ENCODE measurements at places on chromosomes 6 and 20.

DNA sequence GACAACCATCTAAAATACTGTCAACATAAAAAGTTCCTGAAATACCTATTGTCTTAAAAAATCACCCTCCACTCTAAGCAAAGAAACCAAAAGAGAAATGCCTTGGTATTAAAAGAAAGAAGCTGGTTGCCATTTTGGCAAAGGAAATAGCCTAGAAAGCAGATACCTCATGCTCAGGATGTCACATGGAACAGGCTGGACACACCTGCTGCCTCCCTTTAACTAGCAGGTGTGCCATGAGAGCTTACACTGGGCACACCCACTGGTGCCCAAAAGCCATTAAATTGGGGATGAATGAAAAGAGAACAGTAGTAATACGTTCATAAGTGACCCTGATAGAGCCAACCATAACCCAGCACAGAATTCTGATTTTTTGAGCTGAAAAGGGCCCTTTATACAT lies 1.5 kb downstream of the SLC23A2 start:
- DNase-seq, result no peak

GRCh38 chr6:31582230-31582643 lies at the start of gene LTB:
Gene LTB (minus strand): TSS chr6:31582424. CDS start chr6:31582417, 7 bp downstream.
- no peak for DNase-seq

GRCh38 chr6:96532399-96532798 lies 10.8 kb downstream of the UFL1 start:
- no peak for DNase-seq

GRCh38 chr6:111429571-111429970 lies 53.4 kb downstream of the REV3L start:
- DNase-seq, result no peak

GRCh38 chr6:48979085-48979484 lies 484.0 kb downstream of the MMUT start:
- DNase-seq, result no peak

- no peak for DNase-seq
These were observed 118.9 kb upstream of the CEP162 start for GRCh38 chr6:84346372-84346771.

- no peak for DNase-seq
These were observed 56.4 kb upstream of the F13A1 start for GRCh38 chr6:6376845-6377244.

DNA sequence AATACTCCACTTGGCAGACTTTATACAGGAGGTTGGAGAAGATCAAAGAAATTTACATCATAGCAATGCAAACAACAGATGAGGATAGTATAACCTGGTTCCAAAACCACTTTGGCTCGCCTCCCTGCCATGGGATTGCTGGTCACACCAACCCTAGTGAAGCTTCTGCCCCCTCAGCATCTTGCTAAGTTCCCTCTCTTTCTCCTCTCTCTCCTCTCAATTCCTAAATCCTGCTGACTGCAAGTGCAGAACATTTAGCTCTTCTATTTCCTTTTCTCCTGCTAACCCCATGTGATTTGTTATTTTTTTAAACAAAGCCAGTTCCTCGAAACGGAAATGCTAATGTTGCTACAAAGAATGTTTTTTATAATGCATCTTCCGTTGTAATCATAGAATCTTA lies 50.3 kb upstream of the LY86 start:
- no peak for DNase-seq

DNA sequence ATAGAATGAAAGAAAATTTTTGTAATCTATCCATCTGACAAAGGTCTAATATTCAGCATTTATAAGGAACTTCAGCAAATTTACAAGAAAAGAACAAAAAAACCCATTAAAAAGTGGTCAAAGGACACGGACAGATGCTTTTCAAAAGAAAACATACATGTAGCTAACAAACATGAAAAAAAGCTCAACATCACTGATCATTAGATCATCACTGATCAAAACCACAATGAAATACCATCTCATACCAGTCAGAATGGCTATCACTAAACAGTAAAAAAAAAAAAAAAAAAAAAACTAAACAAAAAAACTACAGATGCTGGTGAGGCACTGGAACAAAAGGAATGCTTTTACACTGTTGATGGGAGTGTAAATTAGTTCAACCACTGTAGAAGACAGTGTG lies 837.1 kb downstream of the EPHA7 start:
- no peak for DNase-seq

DNA sequence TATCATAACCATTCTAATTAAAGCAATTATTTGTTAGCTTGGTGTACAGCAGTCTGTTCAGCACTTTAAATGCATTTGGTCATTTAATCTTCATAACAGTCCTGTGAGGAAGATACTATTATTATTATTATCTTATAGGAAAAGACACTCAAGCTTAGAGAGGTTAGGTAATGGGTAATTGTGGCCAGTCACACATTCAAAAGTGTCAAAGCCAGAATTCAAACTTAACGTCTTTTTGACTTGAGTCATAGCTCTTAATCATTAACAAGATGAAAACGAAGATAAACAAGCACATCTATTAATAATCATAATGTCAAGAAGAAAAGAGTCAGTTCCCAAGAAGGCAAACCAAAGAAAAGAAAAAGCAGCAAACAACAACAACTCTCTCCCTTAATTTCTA lies 251.0 kb downstream of the SYNE1 start:
- no peak for DNase-seq

GRCh38 chr20:40720826-40721225 lies 31.8 kb upstream of the MAFB start:
- no peak for DNase-seq

- DNase-seq, result no peak
These were observed 34.1 kb downstream of the TRMT11 start for GRCh38 chr6:126020305-126021050.

DNA sequence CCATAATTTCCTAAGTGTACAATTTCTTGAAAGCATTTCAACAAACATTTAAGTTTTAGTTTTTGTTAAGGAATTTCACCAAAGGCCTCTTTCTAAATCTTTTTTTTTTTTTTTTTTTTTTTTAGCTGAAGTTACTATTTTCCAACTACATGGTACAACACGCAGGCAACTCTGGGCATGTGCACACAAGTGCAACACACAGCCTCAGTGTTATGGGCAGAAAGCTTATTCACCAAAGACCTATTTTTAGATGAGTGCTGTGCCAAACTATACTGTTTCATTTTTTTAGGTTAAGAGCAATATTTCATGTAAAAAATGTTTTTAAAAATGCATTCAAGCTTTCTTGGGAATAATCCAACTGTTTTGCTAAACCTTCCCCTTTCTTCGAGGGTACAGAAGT lies 42.0 kb upstream of the MAP3K4 start:
- DNase-seq, result no peak

DNA sequence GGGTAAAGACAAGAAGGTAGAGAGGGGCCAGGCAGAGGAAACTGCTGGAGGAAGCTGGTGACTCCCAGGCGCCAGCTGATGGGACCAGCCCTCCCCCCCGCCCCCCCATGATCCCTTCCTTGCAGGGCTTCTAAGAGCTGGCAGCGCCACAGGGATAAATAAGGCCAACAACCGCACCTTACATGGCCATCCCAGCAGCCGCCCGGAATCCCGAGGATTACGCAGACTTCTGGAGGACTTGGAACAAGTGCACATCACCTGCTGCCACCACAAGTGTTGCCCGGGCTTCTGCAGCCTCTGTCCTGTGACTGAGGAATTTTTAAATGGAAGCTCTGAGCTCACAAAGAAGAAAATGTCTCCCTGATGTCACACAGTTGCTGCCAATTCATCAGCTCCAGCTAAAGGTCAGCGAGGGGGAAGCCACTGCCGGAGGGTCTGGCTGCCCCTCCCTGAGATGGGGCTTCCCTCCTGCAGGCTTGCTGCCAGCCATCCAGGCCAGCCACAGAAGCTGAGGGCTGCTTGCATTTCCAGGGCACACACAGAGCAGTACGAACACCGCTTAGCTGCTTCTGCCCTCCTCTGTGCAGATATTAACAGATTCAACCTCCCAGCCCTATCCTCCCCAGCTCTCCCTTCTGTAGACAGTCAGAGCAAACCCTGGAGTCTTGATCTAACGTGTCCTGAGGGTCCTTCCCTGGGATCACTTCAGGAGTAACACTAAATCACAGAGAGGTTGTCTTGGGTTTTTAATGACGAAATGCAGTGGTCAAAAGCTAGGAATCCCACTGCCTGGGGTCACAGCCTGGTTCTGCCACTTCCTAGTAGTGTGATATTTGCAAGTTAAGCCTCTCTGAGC lies 38.6 kb upstream of the PIM1 start:
- DNase-seq, result no peak

- DNase-seq, result no peak
These were observed 43.3 kb upstream of the CLIC5 start for GRCh38 chr6:46058951-46059350.

- no peak for DNase-seq
These were observed 31.4 kb downstream of the AFDN start for GRCh38 chr6:167858086-167858591.

DNA sequence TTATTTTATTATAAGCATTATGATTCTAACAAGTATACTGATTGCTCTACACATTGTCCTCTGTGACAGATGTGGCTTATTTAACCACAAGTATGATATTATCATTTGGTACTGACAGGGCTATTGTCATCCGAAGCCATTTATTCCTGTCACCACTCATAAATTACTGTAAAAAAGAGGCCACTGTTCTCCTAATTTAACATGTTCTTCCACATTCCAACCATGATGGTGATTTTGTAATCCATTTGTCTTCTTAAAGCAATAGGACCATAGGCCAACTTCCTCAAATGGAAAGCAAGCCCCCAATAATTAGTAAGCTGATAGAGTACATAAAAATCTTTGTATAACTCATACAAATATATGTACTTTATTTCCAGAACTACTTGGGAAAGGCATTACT lies 50.6 kb downstream of the FUT9 start:
- DNase-seq, result no peak

DNA sequence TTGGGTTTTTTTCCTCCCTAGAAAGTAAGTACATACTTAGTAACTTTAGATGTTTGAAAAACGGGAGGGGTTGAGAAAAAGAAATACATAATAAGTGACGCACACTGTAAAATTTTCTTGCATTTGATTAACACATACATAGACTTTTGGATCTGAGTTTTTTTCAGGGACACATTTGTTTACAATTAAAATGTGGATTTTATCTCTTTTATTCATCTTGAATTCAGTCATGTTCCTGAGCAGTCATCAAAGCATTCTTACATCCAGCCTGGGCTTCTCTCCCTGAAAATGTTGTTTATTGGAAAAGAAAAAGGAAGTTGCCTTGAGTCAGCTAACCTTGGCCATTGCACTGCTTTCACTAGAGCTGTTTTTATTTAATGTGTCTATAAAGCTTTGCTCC lies 8.7 kb upstream of the RPP40 start:
- no peak for DNase-seq

DNA sequence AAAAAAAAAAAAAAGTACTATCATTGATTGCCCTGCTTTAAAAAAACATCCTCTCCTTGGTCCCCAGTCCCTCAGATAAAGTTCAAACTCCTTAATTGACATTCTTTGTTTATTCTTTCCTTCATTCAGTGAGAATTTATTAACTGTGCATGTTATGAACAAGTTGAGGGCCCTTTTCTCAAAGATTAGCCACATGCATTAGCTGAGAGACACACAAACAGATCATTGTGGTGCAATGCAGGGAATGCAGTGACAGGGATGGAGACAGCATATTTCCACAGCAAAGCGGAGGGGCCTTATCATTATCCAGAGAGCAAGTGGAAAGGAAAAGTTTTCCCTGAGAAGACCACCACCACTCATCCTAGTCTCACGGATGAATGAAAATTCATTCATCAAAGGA lies 21.9 kb upstream of the IPCEF1 start:
- DNase-seq, result no peak

DNA sequence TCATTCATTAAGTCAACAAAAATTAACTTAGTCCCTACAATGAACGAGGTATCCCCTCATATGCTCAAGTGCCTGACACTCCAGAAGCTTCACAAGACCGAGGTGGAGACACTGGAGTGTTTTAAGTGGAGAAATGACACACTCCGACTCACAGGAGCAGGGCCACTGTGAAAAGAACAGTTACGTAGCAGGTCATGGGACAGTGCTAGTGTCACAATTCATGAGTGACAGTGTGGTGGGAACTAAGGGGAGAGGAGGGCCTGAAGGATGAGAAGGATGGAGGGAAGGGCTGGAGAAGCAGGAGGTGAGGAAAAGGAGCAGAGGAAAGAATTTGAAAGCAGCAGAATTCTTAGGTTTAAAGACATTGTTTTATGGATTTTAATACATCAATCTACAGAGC lies 1.3 kb upstream of the HLA-A start:
- DNase-seq, result no peak

GRCh38 chr6:113146878-113147277 lies 710.3 kb upstream of the MARCKS start:
- no peak for DNase-seq

DNA sequence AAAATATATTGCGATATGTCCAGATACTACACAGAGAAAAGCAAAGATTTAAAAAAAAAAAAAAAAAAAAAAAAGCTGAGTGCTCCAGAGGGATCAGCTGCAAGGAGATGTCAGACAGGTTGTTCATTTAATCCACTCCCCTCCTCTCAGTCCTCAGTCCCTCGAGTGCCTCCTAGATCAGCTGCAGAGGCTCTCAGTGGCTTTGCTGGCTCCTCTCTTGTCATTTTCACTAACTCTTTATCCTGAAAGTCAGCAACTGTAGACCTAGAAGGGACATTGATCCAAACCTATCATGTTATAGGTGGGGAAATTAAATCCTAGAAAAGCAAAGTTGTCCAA lies 61.6 kb downstream of the KIAA0319 start:
- no peak for DNase-seq

GRCh38 chr20:45306431-45306982 lies at the start of gene RBPJL:
Gene RBPJL (plus strand): TSS chr20:45306840. CDS start chr20:45306923, 83 bp downstream.
- DNase-seq, result no peak

GRCh38 chr20:32581839-32582658 lies 3.1 kb downstream of the NOL4L start:
- no peak for DNase-seq

DNA sequence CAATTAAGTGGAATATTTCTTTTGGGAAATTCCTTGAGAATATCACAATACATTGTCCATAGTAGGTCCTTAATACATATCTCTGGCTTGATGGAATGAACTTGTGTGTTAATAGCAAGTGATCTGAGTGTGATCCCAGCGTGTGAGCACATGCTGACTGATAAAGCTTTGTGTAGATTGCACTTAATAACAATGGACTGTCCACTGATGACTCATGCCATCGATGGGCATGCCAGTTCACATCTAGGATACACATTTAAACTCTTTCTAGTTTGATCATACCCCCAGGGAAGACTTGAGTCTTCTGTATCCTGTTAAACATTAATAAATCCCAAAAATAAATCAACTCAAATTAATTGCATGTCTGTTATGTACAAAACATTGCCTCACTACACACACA lies 454.3 kb upstream of the SPTLC3 start:
- DNase-seq, result no peak

GRCh38 chr6:3296078-3296477 lies 37.3 kb downstream of the PSMG4 start:
- no peak for DNase-seq

GRCh38 chr6:90284236-90285041 lies 12.2 kb downstream of the BACH2 start:
- no peak for DNase-seq

GRCh38 chr20:20821484-20822260 lies 109.2 kb upstream of the RALGAPA2 start:
- DNase-seq, result no peak

- DNase-seq, result no peak
These were observed 25.5 kb upstream of the OLIG3 start for GRCh38 chr6:137519629-137520176.
